ENCODE measurements at places on chromosomes 3 and 15.

DNA sequence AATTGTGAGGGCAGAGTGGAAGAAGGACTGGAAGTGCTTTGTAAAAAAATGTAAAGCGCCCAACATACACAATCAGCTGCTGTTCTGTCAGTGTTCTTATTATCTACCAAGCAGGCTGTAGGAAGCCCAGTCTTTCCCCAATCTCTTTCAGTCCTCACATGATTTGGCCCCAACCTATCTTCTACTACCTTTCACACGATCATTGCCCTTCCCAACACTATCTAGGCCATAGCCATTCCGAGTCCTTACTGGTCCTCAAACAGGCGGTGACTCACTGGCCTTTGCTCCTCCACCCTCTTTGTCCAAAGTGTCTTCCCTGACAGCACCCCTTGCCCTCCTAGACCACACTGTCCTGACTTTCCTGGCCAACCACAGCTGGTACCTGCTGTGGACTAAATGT, 861 bp upstream of the RFT1 start:
- DNase-seq, result no peak

- DNase-seq, result no peak
These were observed 24.0 kb downstream of the RASGRF1 start for GRCh38 chr15:79066391-79067071.

DNA sequence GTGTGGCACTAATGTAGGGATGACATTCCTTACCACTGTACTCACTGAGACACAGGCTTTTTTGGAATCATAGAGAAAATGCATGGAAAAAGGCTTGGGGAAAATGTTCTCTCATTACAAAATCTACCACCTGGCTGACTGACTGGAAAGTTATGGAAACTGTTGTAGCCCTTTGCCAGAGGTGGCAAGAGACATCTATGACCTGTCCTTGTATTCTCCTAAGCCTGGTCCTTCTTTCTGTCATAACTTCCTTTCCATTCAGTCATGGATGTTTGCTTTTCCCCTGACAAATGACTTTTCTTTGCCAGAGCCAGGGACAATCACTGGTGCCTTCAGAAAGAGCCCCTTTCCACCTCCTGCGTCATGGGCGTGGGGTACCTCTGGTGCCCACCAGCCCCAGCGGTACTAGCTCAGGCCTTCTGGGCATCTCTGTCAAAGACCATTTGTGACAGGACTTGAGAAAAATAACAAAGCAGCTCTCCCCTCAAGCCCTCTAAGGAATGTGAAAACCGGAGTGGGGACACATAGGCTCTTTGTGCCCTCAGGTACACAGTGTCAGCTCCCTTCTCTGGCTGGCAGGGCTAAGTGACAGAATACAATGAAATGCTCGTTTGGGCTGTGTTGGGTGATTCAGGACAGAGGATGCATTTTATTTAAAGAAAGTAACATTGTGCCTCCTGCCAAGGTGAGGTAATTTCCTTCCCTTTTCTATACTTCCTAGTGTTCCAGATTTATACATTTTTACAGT, 381.1 kb upstream of the RASGRP1 start:
- no peak for DNase-seq

DNA sequence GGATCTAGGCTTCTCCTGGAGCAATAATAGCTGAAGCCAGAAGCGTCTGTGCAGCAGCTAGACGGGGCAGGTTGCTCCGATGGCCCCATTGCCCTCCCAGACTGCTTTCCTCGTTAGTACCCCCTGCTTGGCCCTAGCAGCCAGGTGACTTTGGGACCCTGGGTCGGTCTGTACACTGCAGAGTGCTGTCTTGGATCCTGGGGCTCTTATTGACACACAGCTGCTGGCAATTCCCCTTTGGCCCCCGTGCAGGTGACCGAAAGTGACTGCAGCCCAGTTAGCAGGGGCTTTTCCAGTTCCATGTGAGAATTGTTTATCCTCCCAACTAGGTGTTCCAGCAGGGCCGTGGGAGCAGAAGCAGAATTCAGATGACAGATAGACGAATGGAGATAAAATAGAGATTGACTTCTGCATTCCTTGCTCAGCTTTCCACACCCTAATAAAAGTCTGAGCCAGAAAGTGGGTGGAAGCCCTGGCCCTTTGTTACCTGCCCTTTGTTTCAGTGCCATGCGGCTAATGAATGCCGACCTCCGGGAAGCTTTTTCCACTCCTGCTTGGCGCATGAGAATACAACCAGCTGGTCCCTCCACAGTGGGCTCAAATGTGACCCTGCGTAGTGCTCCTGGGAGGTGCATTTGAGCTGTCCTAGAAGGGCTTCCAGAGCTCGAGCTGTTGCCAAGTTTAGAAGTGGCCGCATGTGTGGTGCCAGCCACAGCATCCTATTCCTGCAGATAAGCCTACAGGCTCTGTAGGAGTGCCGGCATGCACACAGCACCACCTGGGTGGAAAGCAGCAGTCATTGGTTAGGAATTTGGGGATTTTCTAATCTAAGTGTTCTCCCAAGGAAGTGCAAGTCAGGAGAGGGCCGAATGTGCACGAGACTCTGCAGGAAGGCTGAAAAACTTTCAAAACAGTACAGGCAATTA, 94.4 kb downstream of the SLCO3A1 start:
- no peak for DNase-seq

GRCh38 chr3:19295208-19295607, 146.9 kb downstream of the KCNH8 start:
- no peak for DNase-seq

DNA sequence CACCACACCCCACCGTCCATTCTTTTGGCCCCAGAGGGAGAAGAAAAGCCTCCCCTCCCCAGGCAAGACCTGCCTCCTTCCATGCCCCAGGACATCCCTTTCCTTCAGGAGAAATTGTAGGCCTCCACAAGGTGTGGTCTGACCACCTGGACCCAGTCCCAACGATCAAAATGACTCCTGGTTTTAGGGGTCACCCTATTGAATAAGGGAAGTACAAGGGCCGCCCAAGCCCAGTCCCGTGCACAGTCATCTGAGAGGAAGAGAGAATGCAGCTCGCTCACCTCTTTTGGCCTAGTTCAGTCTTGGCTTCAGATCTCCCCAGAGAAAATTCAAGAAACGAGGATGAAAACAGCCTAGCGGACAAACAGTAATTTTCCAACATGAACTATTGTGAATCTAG, 249.1 kb downstream of the UACA start:
- no peak for DNase-seq

- DNase-seq, result peak; percentile 12
These were observed 357.5 kb downstream of the FOXP1 start for GRCh38 chr3:71225951-71226564.

DNA sequence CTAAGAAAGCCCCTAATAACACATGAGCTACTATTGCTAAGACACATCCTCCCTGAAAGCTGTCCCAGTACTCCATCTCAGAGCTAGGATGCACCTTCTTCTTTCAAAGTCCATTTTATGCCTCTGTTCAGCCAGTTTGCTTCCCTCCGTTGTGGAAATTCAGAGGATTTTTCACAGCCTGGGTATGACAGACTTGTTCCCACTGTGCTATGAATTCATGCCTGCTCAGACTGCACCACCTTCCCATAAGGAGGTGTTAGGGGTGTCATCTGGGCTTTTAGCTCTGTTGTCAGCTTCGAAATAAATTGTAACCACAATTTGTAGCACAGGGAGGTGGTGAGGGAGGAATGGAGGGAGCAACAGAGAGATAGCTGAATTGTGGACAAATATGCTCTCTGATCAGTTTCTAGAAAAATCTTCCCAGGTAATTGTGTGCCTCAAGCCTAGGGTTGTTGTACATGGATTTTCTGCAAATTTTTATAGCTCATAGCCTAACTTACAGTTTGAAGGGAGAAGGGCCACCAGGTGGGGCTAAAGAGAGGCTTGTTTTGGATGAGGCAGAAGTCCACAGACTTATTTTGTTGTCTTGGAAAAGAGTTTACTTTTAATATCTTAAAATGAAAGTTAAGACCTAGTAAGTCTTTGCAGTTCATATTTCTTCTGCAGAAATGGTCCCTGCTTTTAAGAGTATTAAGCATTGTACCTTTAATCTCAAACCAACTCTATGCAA, 462.0 kb downstream of the PDCD6IP start:
- no peak for DNase-seq

DNA sequence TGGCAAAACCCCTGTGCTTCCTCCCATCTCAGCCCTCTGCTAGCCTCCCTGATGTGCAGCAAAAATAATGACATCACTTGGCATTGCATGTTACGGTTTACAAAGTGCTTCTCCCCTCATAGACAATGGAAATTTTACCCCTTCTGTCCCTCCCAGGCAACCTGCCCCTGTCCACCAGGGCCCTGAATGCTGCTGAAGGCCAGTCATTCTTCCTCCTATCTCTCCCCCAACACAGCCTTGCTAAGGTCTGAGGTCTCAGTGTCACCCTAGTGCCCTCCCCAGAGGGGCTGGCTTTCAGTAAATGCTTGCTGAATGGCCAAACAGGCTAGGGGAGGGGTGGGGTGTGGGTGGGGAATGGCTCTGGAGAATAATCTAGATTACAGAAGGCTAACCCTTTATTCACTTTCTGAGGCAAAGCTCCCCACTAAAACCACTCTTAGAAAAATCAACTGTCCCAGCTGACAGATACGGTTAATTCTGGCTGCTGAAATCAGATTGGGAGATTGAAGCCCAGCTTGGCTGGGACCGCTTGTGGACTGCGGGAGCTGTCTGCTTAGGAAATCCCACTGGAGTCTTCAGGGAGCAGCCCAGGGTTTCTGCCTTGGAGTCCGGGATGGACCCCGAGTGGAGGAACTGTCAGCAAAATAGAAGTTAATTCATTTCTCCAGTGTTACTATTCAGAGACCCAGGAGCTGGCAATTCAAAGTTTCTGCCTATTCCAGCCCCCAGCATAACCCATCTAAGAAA, 22.9 kb downstream of the ANP32A start:
- no peak for DNase-seq

GRCh38 chr3:8509961-8510360, 8.3 kb downstream of the LMCD1 start:
- no peak for DNase-seq

- no peak for DNase-seq
These were observed 83.7 kb downstream of the PLXNA1 start for GRCh38 chr3:127066635-127067034.

DNA sequence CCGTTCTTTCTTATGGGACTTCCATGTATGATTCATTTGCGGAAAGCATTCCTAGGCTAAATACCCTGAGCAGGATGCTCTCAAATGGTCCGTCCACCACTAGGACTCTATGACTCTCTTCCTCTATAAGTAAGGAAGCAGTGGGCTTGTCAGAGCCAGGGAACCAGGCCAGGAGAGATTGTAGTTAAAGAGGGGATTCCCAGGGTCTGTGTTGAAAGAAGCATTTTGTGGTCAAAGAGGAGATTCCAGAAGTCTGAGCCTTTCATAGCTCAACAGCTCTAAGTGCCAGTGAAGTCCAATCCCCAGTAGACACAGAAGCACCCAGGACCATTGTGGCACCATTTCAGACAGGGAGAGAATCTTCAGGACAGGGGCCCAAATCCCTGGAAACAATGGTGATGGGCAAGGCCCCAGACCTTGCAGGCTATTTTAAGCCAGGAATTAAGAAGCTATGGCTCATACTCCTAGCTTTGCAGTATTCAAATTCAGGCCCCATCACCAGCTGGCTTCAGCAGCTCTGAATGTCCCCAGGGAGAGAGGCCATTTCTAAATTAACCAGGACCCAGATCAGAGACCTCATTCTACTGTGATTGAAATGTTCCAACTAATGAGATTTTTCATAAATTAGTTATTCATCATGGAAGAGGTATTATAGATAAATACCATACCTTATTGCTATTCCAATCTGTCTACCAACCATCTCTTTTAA, 81.7 kb downstream of the CD47 start:
- DNase-seq, result no peak

GRCh38 chr15:68010361-68011153, 43.6 kb upstream of the PIAS1 start:
- DNase-seq, result no peak

DNA sequence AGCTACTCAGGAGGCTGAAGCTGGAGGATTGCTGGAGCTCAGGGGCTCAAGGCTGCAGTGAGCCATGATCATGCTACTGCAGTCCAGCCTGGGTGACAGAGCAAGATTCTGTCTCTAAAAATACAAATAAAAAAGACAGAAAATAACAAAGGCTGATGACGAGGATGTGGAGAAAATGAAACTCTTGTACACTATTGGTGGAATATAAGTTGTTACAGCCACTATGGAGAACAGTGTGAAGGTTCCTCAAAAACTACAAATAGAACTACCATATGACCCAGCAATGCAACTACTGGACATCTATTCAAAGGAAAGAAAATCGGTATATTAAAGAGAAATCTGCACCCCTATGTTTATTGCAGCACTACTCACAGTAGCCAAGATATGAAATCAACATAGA, 526.7 kb upstream of the NAALADL2 start:
- DNase-seq, result no peak

GRCh38 chr3:97979610-97980009, 7.4 kb upstream of the RIOX2 start:
- no peak for DNase-seq

DNA sequence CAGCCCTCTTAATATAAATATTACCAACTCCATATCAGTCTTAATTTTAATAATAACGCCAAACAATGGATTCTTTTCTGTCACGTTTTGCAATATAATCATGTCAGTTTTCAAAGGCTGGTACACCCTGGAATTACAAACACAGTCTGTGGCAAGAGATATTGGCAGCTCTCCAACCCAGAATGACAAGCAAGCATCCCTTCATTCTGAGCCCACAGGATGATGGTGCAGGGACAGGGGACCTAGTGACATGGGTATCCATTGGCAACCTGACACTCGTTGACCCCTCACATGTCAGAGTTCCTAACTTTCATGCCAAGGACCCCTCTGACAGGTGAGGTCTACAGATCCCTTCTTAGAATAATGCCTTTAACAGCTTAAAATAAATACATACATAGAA, 154.5 kb upstream of the TSC22D2 start:
- no peak for DNase-seq

DNA sequence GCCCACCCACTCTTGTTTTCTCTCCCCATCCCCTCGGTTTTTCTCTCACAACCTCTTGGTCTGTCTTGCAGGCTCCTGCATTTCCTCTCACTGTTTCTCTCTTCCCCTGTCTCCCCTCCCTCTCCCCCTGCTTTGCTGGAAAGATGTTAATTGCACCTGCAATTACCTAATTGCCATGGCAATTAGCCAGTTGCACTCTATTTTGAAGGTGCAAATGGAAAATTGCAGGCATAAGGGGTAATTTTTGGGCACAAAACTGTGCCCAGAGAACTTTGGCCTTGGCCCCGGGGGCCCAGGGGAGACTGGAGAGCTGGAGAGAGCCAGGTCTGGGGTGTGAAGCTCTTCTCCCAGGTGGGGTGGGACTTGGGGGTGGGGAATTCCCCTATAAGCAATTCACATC, 164.5 kb upstream of the TLE3 start:
- DNase-seq, result no peak

Data from stimulated activated CD4-positive, alpha-beta T cell treated with anti-CD3 and anti-CD28 coated beads, Interleukin-1b, Interleukin-23, amount 100 ng/mL, for 4 hours (primary cell).